Activated CD4-positive, alpha-beta memory T cell treated with anti-CD3 and anti-CD28 coated beads for 36 hours (primary cell): ENCODE measurements at places on chromosomes 4 and X.

DNA sequence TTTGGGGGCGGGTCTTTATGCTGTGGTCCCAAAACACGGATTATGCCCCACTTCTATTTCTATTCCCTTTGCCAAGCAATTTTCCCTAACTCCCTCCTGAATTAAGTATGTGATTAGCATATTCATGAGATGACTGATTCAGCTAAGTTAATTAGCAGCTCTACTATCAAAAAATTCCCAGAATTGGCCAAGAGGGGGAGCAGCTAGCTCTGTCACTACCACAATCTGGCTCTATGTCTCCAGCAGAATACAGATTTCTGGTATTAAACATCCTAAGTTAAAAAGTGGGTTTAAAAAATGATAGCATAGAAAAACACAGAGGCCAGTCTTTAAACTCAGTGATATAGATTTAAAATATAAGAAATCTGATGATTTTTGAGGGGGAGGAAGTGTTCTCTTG lies 80.3 kb downstream of the GPC4 start:
- DNase-seq, result no peak

GRCh38 chr4:187171706-187172339 lies 448.2 kb upstream of the FAT1 start:
- DNase-seq, result no peak

DNA sequence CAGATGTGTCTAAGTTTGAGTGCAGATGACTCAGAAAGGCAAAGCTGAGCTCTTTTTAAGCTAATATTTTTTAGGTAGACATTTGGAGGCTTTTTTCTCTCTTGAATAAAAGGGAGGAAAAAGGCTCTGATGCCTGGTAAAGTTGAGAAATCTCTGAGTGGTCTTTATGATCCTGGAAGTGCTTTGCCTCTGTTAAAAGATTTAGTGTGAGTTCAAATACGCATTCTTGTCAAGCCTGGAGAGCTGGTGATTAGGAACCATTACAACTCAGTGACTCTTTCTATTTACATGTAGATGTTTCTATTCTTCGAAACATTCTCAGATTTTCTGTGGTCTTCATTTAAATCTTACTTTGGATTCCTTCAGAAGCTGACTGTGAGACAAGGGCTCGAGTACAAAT lies 143.4 kb upstream of the MED14 start:
- DNase-seq, result no peak

- peak; percentile 50 for DNase-seq
Observed at GRCh38 chr4:155353923-155354540, 22.7 kb downstream of the MAP9 start.

DNA sequence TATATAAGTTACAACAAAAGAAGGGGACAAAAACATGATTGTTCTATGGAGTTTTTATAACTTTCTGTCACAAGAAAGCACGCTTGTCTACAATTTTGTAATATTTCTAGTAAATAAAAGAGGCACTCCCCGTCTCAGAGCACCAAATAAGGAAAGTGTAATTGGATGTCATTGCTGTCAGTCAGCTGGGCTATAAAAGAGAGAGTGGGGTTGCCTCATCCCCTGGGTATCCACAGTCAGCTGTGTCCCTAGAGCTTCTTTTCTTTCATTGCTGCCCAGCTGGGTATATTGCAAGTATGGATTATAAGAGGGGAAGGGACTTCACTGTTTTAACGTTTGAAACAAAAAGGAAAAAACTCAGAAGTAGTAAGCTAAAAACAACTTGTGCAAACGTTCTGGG lies 61.3 kb downstream of the NPNT start:
- DNase-seq, result no peak

- DNase-seq, result no peak
Observed at GRCh38 chrX:9997041-9997440, 29.9 kb downstream of the CLDN34 start.

DNA sequence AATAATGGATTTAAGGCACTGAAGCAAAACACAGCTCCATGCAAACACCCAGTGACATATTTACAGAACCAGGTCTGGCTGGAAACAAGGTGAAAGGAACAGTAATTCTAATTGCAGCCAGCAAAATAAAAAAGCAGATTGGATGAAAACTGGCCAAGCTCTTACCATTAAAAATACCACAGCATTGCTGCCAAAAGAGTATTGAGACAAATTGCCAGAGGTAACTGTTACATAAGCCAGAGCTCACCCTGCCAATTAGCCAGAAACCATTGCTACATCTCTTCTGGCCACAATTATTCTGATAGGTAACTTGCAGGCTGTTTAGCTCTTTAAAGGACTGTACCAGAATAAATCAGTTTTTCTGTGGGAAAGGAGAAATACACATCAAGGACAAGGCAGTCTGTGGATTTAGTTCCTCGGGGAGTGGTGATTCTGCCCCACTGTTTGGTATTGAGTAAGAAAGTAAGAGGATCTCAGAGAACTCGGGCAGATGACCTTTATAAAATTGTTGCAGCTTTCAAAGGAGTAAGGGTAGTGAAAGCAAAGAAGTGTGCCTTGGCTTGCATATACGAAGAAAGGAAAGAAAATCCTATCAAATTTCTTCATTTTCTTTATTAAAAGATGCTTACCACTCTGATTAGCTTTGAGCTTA lies 369.5 kb downstream of the PPP3CA start:
- DNase-seq, result no peak

GRCh38 chr4:62640296-62640695 lies 1440.2 kb downstream of the ADGRL3 start:
- DNase-seq, result no peak

DNA sequence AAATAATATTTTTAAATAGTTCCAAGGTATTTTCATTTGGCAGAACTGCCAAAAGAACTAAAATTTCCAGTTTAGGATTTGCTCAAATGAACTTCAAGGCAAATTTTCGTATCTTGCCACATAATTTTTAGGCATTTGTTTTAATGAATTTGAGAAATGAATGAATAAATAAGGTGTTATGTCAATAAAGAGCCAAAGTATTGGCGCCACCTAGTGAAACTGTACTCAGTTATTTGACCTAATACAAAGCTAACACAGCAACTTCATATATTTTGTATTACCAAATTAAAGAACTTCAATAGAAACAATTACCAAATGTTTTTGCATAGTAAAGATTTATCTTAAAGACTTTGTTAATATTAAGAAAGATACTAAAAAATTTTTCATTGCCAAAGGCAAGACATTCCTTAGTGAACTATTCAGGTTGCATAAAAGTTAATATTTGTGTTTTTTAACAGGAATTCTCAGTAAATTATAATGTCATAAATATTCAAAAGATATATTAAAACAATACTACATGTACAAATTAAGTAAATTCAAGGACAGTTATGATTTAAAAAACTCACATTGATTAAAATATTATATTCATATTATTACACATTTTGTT lies 50.3 kb downstream of the STPG2 start:
- no peak for DNase-seq

- DNase-seq, result no peak
Observed at GRCh38 chr4:152599095-152599494, 63.2 kb upstream of the FBXW7 start.

- DNase-seq, result no peak
Observed at GRCh38 chr4:21413807-21414370, 534.7 kb downstream of the KCNIP4 start.
